ENCODE measurements at places on chromosomes 13 and 19.

GRCh38 chr13:85347251-85347650 lies 452.0 kb downstream of the SLITRK6 start:
- no peak for DNase-seq

- DNase-seq = peak; percentile 33
Observed at GRCh38 chr19:48969276-48970138, 4.4 kb downstream of the FTL start.

GRCh38 chr19:30667227-30667626 lies 295.0 kb downstream of the ZNF536 start:
- DNase-seq = no peak

DNA sequence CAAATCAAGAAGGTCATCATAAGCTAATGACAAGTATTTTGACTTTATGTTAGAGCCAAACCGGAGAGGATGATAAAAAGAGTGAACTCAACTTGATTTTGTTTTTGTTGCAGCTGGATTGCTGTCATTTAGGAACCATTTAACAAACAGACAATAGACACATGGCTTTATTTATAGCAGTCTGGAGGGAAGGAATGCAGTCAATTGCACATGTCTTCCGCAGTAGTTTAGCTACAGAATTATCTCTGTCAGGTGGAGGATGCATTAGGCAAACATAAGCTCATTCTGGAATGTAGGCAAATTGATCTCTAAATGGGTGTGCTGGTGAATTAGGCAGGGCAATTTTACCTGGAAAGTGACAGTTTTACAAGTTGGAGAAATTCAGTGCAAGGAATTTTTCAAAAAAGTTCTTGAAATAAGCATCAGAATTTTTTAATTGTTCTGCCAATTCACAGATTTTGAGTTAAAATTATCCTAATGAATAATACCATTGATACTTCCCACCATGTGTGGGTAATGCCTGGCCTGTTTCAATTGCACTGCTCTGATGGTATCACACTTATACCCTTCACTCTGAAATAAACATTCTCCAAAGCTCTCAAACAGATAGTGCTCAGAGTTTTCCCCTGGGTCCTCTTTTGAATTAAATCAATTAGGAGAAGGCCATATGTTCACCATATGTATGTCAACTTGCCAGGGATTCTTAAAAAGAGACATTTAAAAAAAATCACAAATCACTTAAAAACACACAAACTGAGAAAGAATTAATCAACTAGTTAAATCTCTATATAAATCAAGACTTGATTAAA lies 318.3 kb downstream of the NDFIP2 start:
- DNase-seq = no peak

DNA sequence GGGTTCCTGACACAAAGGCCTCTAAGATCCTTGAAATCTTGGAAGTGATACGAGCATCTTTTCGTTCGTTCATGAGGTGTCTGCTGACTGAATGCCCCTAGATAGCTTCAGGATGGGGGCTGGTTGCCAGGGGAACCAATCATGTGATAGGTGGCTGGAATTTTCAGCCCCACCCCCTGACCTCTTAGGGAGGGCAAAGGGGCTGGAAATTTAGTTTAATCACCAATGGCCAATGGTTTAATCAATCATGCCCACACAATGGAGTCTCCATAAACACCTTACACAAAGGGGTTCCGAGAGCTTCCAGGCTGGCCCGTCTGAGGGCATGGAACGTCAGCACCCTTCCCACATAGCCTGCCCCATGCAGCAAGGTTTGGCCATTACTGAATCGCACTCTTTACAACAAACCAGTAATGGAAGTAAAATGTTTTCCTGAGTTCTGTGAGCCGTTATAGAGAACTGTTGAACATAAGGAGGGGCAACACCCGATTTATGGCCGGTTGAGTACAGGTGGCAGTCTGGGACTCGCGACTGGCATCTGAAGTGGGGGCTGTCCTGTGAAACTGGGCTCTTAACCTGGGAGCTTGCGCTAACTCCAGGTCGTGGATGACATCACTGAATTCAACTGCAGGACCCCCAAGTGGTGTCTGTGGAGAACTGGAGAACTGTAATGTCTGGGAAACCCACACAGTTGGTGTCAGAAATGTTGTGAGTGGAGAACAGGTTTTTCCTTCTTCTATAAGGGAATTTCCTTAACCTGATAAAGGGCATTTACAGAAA lies 25.6 kb downstream of the MLLT1 start:
- no peak for DNase-seq

- DNase-seq = no peak
Observed at GRCh38 chr19:9808855-9809824, 9.7 kb downstream of the FBXL12 start.

DNA sequence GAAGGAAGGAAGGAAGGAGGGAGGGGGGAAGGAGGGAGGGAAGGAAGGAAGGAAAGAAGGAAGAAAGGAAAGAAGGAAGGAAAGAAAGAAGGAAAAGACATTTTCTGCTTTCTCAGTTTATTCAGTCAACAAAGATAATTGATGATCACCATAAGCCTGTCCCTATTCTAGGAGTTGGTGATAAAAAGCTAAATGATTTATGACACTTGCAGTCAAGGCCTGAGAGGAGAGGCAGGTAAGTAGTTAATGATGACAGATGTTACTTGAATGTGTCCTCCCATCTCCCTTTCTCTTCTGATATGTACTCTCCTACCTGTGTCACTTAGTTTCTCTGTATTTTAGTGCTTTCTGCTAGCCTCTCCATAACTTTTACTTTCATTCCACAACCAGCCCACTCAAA lies 141.3 kb downstream of the SLITRK6 start:
- no peak for DNase-seq
